Stimulated activated CD4-positive, alpha-beta T cell treated with anti-CD3 and anti-CD28 coated beads, TNF-alpha, amount 100 ng/mL, for 24 hours (primary cell): ENCODE measurements at places on chromosomes 5 and 9.

DNA sequence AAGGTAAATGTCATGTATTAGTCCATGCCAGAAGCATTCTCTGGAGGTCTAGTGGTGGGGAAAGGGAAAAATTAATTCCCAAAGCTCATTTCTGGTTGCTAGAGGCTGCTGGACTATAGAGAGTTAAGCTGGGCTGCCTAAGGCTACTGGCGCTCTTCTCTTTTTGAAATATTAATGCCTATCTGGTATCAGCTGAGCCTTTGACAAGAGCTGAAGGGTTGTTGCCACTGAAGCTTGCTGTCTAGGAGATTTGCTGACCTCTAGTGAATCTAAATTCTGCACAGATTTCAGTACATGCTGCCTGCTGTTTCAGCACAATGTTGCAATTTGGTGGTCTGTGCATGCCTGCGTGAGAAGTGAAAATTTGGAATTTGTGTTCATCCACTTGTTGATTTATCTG, 29.1 kb upstream of the PLCXD3 start:
- DNase-seq, result no peak

- DNase-seq, result no peak
These were observed 113.4 kb upstream of the CTSL start for GRCh38 chr9:87612536-87612935.

GRCh38 chr5:146001544-146002190, 65.3 kb downstream of the SH3RF2 start:
- DNase-seq, result no peak

- DNase-seq, result no peak
These were observed 30.3 kb downstream of the NMUR2 start for GRCh38 chr5:152374711-152375275.

GRCh38 chr5:5192681-5193080, 52.6 kb downstream of the ADAMTS16 start:
- DNase-seq, result no peak
